ENCODE measurements at places on chromosomes 7 and 10. TPM values are rescaled to one million over a fixed set of nuclear protein-coding genes. Genes with fewer than 3 reads are reported as not detected.

LDB3 gene
- 0.29 TPM for total RNA-seq

FAM25A gene
- total RNA-seq = not detected

AGAP6 gene
- total RNA-seq = 27.2 TPM

UCMA gene
- total RNA-seq = not detected

PLCE1 gene
- not detected for total RNA-seq

NPC1L1 gene
- total RNA-seq = 0.13 TPM

NFE2L3 gene
- total RNA-seq = 2.1 TPM

KCNH2 gene
- total RNA-seq = 1.3 TPM

CYP2C9 gene
- not detected for total RNA-seq

ABCA13 gene
- total RNA-seq = not detected

PLEKHA1 gene
- total RNA-seq = 71.4 TPM

PTPN20 gene
- 2.7 TPM for total RNA-seq

DYNC1I1 gene
- not detected for total RNA-seq

CALCR gene
- total RNA-seq = not detected

NSUN6 gene
- 42.4 TPM for total RNA-seq

PARD3 gene
- 0.14 TPM for total RNA-seq

WNT8B gene
- not detected for total RNA-seq

HECW1 gene
- total RNA-seq = not detected

ADGRA1 gene
- not detected for total RNA-seq

GPR146 gene
- total RNA-seq = 9.5 TPM

PNLIPRP2 gene
- total RNA-seq = not detected

AKR1C8 gene
- total RNA-seq = 1.3 TPM

ABCC2 gene
- total RNA-seq = 5.5 TPM

UCN3 gene
- total RNA-seq = not detected

CLDN4 gene
- 0.36 TPM for total RNA-seq

MYH16 gene
- total RNA-seq = not detected

FAM25C gene
- total RNA-seq = not detected

HTR5A gene
- total RNA-seq = not detected

LIPN gene
- not detected for total RNA-seq

CAMK2G gene
- total RNA-seq = 61.7 TPM

XRCC2 gene
- 1.1 TPM for total RNA-seq

DNAAF5 gene
- total RNA-seq = 16.3 TPM

TAX1BP1 gene
- 121 TPM for total RNA-seq

GPRIN2 gene
- not detected for total RNA-seq

TRIM73 gene
- 35.1 TPM for total RNA-seq

VWC2 gene
- not detected for total RNA-seq

DOCK1 gene
- total RNA-seq = not detected

HTRA1 gene
- total RNA-seq = not detected

IQUB gene
- 0.16 TPM for total RNA-seq

CAV2 gene
- total RNA-seq = not detected

All from naive thymus-derived CD8-positive, alpha-beta T cell (primary cell).